ENCODE measurements at places on chromosomes 1 and 21. TPM values are rescaled to one million over a fixed set of nuclear protein-coding genes. Genes with fewer than 3 reads are reported as not detected.

Gene RGS7
- 0.05 TPM for polyA plus RNA-seq

Gene TMEM125
- polyA plus RNA-seq, result not detected

Gene LAMB3
- 5.7 TPM for polyA plus RNA-seq

Gene ADCY10
- polyA plus RNA-seq, result not detected

Gene PTPRU
- 15.9 TPM for polyA plus RNA-seq

Gene SYDE2
- polyA plus RNA-seq, result 3.2 TPM

Gene LGR6
- polyA plus RNA-seq, result 1.8 TPM

Gene LAX1
- polyA plus RNA-seq, result 0.48 TPM

Gene HTR6
- polyA plus RNA-seq, result not detected

Gene ZNF593
- 16.0 TPM for polyA plus RNA-seq

Gene DNAJC6
- polyA plus RNA-seq, result 1.1 TPM
